ENCODE measurements at places on chromosomes 5 and 9. TPM values are rescaled to one million over a fixed set of nuclear protein-coding genes. Genes with fewer than 3 reads are reported as not detected.
A peak's percentile ranks its signal among the peaks of the same experiment; 100 is the strongest.

DNA sequence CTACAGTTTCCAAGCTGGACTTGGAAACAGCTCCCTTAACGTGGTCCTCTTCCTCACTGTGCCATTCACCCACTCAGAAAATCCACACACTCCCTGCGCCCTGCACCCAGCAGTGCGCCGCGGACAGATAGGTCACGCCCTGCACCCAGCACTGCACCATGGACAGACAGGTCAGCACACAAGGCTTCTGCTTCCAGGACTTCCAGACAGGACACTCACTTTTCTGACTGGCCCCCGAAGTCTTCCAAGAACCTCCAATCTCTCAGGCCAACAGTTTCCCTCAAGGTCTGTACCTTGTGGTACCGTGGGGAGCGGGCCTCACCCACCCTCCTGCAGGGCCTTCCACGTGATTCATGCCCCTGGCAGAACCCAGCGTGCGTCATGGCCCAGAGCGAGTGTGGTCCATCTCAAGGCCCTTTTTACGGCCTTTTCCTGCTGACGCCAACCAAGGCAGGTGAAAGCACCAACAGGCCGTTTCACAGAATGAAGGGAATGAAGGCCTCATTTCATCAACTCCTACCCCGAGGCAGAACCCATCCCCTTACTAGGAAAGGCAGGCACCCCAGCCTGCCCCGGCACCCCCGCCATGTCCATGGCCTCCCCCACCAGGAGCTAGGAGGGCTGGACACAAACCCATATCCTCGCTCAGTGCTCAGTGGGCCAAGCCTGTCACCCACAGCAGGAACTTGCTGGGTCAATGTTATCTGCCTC, 17.3 kb downstream of the VAV2 start:
- no peak overlapping the region for H3K4me3 ChIP-seq
- no peak for DNase-seq

DNA sequence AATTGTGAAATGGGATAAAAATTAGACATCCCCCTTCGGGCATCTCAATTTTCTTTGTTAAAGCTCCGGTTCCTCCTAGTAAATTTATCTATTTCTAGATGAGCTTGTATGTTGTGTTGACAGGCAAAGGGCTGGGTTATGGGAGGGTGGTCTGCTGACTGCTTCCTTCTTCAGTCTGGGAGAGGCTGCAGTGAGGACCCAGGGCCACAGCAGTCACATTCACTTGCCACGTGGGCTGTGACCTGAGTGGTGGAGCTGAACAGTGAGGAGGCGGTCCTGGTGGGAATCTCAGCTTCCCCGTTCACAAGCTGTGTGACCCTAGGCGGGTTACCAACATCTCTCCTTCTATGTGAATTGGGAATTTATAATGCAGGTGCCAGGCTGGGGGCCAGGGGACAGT, 57.5 kb upstream of the RXRA start:
- no peak overlapping the region for H3K27ac ChIP-seq
- no peaks in the 10 kb centered on the region for H3K4me1 ChIP-seq
- no peak for DNase-seq
- no peaks in the 10 kb centered on the region for H3K27me3 ChIP-seq

DNA sequence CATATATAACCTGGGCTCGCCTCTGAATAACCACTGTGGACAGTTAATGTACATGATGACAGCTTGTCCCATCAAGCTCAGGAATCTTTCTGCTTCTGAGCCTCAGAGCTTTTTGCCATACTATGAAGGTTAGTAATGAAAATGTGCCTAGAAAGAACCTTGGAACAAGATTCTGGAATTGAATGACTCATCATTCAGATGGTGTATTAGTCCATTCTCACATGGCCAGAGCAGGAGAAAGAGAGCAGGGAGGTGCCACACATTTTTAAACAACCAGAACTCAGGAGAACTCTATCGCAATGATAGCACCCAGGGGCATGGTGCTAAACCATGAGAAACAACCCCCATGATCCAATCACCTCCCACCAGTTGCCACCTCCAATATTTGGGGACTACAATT, 542.1 kb downstream of the PRR16 start:
- H3K4me3 ChIP-seq, result no peak overlapping the region
- no peaks in the 10 kb centered on the region for H3K4me1 ChIP-seq
- H3K27ac ChIP-seq, result no peak overlapping the region
- no peak for DNase-seq
- no peaks in the 10 kb centered on the region for H3K36me3 ChIP-seq

- no peaks in the 10 kb centered on the region for H3K27me3 ChIP-seq
- H3K4me1 ChIP-seq, result no peaks in the 10 kb centered on the region
- H3K27ac ChIP-seq, result no peak overlapping the region
- H3K36me3 ChIP-seq, result peaks cover 7% of the 10 kb centered on the region
- DNase-seq, result no peak
Observed at GRCh38 chr9:93648836-93649235, 72.5 kb downstream of the PHF2 start.

DNA sequence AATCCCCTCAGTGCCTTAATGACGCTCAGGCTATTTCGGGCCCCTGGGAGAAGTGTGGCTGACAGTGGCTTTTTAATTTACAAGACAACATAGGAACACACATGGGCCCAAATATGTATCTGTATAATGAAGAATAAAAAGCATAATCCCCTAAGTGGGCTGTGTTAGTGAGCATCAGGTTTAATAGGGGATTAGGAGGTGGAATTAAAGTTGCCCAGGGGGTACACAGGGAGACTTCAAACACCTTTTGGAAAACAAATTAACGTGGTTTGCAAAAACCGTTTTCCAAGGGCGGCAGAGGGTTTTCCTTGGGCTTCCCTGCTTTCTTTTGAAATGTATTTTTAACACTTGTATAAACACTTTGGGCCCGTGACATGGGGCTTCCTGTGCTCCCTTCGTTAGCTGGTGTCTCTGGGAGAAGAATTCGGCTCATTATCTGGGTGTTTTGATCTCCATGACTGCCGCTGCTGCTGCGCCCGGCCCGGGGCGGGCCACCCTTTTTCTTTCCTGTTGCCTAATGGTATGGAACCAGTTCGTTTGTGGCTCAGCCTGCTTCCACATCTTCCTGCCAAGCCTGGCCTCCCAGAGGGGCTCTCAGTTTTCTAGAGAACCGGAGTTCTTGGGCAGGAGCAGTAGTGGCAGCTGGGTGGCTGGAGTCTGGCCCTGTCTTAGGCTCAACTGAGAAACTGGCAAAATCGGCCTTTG, 173.0 kb downstream of the MACROH2A1 start:
- no peak overlapping the region for H3K4me3 ChIP-seq
- H3K27ac ChIP-seq, result no peak overlapping the region
- H3K36me3 ChIP-seq, result no peaks in the 10 kb centered on the region
- H3K27me3 ChIP-seq, result no peaks in the 10 kb centered on the region
- no peak for DNase-seq
- no peaks in the 10 kb centered on the region for H3K4me1 ChIP-seq

Gene ENTPD2
- total RNA-seq, result 9.8 TPM

DNA sequence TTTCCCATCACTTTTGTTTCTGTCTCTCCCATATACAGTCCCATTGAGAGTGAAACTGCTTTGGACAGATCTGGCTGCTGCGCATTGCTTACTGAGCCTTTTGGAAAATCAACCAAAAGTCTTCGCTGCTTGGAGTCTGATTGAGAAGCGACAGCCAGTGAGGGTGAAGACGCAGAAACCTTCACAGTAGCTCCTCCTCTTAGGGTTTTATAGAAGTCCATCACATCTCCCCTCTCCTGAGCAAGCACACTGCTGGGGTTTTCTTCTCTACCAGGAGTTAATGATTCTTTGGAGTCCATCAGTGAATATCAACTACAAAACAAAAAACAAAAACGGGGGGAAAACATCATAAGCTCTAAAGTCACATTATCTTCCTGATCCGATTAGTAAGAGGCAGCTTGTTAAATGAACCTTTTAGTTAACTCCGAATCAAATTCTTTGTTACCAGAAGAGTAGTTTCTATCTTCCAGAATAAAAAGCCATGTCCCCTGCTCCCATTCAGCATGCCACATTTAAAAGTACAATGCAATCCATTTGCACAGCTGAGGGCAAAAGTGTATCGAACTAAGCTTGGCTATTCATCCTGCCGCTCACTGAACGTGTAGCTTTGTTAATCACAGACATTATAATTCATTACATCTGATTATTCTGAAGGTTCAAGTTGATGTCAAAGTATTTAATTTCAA, 2.8 kb downstream of the NR3C1 start:
- H3K36me3 ChIP-seq, result no peaks in the 10 kb centered on the region
- H3K27me3 ChIP-seq, result no peaks in the 10 kb centered on the region
- H3K4me3 ChIP-seq, result no peak overlapping the region
- H3K4me1 ChIP-seq, result peaks cover 2% of the 10 kb centered on the region

Gene PTPRD
- 23.1 TPM for total RNA-seq

- H3K4me1 ChIP-seq, result no peaks in the 10 kb centered on the region
- H3K27ac ChIP-seq, result peak overlapping the region; percentile 78
- peak overlapping the region; percentile 43 for H3K4me3 ChIP-seq
Observed at GRCh38 chr5:138492560-138493045, 27.3 kb downstream of the EGR1 start.

GRCh38 chr9:642014-642413, 199.5 kb upstream of the DMRT1 start:
- H3K4me3 ChIP-seq, result no peak overlapping the region
- no peaks in the 10 kb centered on the region for H3K27me3 ChIP-seq
- H3K4me1 ChIP-seq, result no peaks in the 10 kb centered on the region
- DNase-seq, result no peak

Gene SMIM33
- not detected for total RNA-seq

DNA sequence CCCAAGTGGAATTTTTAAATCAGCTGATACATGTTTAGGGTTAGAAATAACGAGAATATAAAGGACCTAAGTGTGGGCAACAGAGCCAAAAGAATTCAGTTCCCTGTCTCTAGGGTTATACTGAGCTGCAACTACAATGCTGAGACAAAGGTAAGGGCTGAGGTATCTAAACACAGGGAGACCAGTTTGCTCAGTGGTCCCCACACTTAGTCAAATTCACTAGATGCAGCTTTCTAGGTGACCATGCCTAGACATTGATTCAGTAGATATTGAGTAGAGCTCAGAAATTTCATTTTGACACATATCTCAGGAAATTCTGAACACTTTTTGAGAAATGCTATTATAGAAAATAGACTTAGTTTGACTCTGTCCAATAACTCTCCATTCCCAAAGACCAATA, 84.8 kb downstream of the PPP2R2B start:
- no peaks in the 10 kb centered on the region for H3K4me1 ChIP-seq
- no peaks in the 10 kb centered on the region for H3K27me3 ChIP-seq
- no peak overlapping the region for H3K4me3 ChIP-seq
- H3K36me3 ChIP-seq, result no peaks in the 10 kb centered on the region
- no peak for DNase-seq

DNA sequence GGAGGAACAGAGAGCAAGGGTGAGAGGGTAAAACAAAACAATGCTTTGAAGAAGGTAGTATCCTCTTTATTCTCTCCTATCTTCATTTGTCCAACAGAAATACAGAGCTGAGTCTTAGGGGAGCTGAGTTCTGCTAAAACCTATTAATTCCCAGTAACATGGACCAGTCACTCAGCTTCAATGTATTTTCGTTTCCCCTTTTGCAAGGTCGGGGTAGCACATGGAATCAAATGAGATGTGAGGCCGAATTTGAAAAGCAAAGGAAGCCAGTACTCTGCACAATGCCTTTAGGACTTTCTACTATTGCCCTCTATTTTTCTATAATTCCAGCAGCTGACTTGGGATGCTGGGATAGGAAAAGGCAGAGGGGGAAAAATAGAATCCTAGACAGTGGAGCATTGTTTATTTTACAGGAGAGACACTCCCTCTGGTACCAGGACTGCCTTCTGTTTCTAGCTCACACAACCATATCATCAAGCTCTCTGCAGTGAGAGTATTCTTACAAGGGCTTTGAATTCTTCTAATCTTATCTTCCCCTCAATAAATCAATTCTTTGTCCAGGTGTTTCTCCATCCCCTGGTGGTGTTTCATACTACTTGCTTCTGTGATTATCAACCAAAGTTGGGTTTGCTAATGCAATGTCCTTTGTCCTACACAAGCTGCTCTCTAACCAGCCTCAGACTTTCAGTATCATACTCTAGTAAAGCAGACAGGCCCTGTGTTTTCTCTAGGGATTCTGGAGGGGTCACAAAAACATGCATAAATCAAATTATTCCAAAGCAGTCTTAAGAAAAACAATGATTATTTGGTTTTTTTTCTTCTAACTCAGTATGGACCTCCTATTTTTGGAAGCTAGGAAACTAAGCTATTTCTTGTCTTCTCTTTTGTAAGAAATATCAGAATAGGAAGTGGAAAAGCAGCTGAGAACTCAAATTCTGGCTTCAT, 341.5 kb downstream of the OSTF1 start:
- no peak overlapping the region for H3K27ac ChIP-seq
- H3K4me3 ChIP-seq, result no peak overlapping the region
- no peaks in the 10 kb centered on the region for H3K27me3 ChIP-seq
- no peaks in the 10 kb centered on the region for H3K36me3 ChIP-seq
- no peaks in the 10 kb centered on the region for H3K4me1 ChIP-seq

DNA sequence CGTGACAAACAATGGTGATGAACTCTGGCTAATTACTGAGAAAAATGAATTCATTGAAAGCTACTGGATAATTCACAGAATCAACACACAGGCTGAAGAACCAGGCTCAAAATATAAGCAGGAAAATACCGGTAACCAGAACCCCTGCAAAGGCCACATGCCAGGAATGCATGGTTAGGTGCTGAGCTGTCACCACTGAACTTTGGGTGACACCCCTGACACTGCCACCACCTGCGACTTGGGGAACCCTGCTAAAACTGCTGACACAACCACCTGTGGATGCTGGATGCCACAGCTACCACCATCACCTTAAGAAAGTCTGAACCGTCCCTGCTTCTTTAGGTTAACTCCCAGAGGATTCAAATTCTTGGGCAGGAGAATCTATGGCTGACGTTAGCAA, 72.0 kb upstream of the NR4A3 start:
- H3K36me3 ChIP-seq, result no peaks in the 10 kb centered on the region
- no peaks in the 10 kb centered on the region for H3K4me1 ChIP-seq
- no peak for DNase-seq
- no peaks in the 10 kb centered on the region for H3K27me3 ChIP-seq
- no peak overlapping the region for H3K27ac ChIP-seq

DNA sequence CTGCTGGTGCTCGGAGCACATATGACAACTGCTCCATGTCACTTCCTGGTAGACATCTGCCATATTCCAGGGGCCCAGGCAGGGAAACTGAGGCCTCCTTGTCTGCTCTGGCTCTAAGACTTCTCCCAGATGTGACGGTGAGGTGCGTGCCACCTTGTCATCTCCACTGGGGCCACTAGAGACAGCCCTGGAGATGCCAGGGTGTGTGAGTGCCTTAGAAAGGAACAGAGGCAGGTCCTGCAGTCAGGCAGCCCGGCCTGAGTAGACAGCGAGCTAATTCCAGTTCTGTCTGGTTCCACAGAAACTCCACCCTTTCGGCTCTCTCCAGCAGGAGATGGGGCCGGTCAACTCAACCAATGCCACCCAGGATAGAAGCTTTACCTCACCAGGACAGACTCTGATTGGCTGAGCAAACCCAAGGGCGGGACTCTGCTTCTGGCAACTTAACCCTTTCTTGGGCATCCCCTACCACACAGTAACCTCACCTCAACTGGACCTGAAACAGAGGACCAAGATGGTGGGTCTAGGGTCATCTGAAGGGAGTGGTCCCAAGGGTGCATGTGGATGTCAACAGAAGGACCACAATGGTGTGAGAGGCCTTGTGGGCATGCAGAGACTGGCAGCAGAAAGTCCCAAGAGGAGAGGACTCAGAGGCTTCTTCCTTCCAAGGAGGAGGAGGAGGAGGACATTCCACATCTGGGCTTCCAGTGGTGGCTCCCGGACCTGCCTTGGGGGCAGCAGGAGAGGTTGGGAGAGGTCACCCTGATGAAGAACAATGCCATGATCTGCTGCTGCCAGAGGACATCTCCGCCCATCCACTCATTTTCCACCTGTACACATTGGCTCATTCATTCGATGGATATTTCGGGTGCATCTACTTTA, 77.7 kb downstream of the RGS3 start:
- no peak overlapping the region for H3K27ac ChIP-seq
- no peak overlapping the region for H3K4me3 ChIP-seq
- no peaks in the 10 kb centered on the region for H3K36me3 ChIP-seq
- DNase-seq, result no peak

Gene CNTFR
- total RNA-seq, result 13.3 TPM
